OCI-M1 (cell line): ENCODE measurements at places on chromosomes 1 and 21.

DNA sequence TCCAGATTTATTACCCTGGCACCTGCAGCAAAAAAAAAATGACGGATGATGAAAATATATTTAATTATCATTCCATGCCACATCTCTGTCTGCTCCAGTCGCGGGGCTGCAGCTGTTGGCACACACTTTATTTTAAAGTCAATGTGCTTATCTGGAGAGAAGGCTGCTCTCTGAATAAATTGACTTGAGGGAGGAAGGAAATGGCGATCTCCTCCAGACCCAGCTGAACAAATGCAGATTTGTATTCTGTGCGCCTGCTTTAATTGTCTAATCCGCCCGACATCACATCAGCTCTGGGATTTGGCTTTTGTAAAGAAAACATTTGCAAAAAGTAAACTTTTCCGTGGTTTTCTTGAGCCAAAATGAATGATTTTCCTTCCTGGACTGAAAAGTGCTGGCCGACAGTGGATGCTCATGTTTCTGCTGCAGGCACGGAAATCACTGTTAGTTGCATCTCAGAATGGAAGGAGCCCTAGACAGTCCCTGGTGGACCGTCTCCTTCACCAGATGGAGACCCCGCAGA lies 150.2 kb downstream of the CAMTA1 start:
- no peak for DNase-seq

GRCh38 chr1:1431845-1432273 lies 3.6 kb upstream of the VWA1 start:
- DNase-seq = no peak

- peak; percentile 96 for DNase-seq
Observed at GRCh38 chr1:161502641-161503393, 2.4 kb upstream of the FCGR2A start.

- DNase-seq = peak; percentile 22
Observed at GRCh38 chr1:152967201-152967600, 3.2 kb upstream of the SPRR4 start.

GRCh38 chr1:59018860-59019259 lies 235.0 kb upstream of the JUN start:
- no peak for DNase-seq

DNA sequence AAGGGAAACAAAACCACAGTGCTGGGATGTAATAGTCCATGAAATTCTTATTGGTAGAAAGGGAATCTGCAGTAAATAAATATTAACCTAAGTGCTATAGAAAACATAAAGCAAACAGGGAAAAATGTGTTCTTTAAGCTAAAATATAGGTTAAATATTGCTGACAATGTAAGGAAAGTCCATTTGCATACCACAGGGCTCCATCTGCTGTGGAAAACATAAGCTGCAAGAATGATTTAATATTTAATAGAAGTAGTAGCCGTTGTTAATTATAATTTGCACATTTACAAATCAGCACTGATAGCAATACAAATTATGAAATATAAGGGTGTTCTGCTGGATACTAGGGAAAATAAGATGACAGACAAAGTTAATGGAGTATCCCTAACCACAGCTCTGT lies 444.9 kb upstream of the PKN2 start:
- no peak for DNase-seq

GRCh38 chr1:236938760-236939159 lies 65.5 kb downstream of the MT1HL1 start:
- no peak for DNase-seq

DNA sequence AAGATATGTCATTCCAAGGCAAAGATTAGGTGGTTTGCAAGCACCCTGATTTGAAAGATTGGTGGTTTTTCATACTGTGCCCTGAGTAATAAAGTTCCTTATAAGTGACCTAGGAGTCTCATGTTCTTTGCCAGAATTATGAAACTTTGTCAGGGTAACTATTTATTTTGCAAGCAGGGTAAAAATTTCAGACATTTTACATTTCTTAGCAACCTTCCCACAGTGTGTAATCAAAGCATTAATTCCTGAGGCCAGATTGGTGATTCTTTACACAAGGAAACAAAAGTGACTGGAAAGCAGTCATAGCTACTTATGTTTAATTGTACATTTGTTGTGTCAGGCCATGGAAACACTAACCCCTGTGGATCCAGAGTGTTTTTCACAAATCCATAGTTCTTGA lies 998.0 kb upstream of the B3GALT2 start:
- no peak for DNase-seq

- DNase-seq = no peak
Observed at GRCh38 chr1:231557898-231558707, 29.6 kb downstream of the TSNAX start.

DNA sequence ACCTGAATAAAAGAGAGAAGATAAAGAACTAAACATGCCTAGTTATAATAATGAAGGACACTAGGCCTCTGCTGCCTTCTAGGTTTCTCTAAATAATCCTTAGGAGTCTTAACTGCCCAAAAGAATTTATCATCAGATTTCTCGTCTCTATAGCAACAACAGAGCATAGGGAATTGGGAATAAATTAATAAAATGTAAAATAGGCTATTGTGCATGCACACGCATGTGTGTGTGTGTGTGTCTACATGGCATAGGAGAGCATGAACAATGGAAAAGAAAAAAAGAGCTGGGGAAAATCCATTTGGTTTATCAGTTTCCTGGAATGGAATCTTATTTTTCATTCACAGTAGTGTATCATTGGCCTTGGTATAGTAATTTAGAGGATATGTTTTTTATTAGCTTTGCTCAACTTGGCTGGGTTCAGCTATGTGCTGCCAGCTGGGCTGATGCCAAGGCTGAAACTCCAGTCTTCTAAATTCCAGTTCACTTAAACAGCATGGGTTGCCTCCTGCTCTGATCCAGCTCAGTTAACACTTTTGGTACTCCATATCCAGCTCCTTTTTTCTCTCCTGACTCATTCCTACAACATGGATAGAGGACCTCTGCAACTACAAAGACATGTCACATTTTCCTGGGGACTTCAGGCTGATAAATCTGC lies 80.6 kb upstream of the SLFNL1 start:
- no peak for DNase-seq

DNA sequence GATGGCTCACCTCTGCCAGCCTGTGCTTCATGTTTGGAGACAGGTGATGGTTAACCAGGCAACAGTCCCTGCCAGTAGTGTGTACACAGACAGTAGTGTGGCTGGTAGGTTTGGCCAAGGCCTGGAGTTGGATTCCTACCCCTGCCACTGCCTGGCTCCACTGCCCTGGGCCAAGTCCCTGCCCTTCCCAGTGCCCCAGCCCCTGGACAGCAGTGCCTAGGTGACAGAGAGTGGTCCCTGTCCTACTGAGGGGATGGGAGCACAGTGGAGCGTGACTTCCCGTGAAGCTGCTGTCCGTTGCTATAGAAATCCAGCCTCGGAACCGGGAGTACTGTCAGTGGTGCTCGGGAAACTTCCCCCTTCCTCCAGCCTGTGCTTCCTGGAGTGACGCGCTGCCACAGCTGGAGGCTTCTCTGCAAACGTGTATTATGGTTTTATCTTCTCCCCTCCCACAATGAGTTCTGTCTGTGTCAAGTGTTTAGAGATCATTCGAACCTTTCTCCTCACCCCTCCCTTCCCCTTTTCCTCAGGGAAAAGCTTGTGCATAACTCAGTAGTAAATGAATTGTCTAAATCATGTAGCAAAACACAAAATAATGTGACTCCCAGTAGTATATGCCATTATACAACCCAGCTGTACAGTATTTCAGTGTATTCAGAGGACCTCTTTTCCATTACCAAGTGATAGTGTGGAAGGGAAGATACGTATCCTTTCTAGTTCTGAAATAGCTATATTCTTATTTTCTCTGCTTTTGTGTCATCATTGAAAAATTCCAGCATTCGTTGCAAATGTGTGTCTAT lies 73.4 kb downstream of the GALNT2 start:
- peak; percentile 43 for DNase-seq

GRCh38 chr1:11514366-11514765 lies 35.4 kb downstream of the DISP3 start:
- DNase-seq = no peak

GRCh38 chr1:25120281-25120680 lies 112.0 kb downstream of the SYF2 start:
- DNase-seq = no peak

- peak; percentile 13 for DNase-seq
Observed at GRCh38 chr1:20102875-20103274, 16.5 kb downstream of the PLA2G2D start.

DNA sequence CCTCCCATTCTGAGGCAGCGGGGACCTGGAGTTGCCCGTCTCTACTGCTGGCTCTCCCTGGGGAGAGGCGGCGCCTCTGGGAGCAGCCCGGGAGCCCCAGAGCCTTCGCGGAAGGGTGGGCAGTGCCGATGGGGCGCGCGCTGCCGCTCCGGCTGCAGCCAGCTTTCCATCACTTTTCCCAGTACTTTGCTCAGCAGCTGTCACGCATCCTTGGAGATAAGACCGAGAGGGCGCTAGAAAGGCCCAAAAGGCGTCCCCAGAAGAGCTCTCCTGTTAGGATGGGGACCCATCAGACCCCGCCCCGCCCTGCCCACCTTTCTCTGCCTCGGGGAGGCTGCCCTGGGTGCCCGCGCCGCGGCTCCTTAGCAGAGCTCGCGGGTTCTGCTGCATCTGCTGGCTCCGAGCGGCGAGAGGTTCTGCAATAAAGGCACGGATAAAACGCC lies 534 bp downstream of the KCNH1 start:
- DNase-seq = no peak

DNA sequence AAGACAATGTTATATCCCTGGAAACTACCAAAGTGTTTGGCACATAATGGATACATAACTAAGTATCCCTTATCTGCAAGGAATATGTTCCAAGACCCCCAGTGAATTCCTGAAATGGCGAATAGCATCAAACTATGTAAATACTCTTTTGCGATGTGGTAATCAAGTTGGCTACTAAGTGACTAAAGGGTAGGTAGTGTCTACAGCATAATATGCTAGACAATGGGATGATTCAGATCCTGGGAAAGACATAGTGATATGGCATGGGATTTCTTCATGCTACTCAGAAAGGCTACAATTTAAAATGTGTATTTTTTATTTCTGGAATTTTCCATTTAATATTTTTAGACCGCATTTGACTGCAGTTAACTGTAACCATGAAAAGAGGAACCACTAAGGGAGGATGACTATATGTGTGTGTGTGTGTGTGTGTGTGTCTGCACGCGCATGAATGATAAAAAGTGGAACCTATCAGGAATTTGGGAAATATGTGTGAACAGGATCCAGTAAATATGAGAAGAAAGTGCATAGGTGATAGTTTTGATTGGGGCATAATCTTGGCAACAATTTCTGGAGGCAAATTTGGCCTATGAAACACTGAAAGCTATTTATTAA lies 1899.9 kb downstream of the NCAM2 start:
- peak; percentile 30 for DNase-seq

- DNase-seq = no peak
Observed at GRCh38 chr21:42165901-42166300, 53.0 kb upstream of the ABCG1 start.

DNA sequence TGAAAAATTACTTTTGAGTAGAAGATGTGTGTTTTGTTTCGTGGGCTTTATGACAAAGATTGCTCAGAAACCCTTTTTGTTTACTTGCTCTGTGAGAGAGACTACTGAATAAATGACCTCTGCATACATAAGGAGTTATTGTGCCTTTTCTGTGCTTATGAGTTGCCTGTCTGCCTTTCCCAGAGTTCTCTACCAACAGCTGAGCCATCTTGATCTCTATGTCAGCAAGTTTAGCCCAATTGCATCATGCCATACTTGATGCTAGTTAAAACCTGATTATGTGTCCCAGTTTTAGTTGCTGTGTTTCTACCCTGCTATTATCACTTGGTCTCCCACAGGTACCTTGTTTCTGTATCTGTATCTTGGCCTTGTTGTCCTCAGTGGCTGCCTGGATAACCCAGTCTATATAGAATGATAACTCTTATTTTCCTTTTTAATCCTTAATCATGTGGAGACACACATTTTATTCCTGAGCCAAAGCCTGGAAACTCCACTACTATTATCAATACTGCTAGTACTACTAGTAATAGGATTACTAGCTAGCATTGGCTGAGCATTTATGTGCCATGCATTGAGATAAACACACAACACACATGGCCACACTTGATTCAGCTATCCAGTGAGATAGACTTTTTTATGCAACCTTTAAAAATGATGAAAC lies 28.7 kb upstream of the GNG12 start:
- DNase-seq = peak; percentile 48

DNA sequence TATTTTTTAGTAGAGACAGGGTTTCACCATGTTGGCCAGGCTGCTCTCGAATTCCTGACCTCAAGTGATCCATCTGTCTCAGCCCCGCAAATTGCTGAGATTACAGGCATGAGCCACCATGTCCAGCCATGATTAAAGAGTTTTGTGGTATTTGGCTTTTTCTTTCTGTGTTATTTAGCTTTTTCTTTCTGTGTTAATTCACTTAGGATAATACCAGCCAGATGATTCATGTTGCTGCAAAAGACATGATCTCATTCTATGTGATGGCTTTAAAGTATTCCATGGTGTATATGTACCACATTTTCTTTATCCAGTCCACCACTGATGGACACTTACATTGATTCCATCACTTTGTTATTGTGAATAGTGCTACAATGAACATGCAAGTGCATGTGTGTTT lies 1135.2 kb downstream of the AMY1C start:
- DNase-seq = no peak

DNA sequence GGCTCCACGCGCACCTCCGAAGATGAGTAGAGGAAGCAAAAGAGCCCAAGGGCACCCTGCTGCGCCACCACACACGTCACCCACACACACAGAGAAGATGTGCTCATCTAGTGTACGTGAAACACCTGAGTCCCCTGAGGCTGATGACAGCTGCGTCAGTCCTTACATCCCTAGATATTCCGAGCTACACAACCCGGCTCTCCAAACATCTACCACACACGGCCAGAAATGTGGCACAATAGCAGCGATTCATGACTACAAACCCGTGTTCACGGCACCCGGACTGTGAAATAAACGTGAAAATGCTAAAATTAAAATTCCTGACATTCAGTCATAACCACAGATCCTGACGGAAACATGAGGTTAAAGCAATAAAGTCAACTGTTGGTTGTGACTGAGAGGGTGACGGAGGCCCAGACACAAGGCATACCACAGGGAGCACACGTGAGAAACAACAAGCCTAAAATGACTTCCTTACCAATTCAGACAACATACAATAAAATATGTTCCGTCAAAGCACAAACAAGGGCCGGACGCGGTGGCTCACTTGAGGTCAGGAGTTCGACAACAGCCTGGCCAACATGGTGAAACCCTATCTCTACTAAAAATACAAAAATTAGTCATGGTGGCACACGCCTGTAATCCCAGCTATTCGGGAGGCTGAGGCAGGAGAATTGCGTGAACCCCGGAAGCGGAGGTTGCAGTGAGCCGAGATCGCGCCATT lies 7.3 kb downstream of the SSU72 start:
- no peak for DNase-seq

DNA sequence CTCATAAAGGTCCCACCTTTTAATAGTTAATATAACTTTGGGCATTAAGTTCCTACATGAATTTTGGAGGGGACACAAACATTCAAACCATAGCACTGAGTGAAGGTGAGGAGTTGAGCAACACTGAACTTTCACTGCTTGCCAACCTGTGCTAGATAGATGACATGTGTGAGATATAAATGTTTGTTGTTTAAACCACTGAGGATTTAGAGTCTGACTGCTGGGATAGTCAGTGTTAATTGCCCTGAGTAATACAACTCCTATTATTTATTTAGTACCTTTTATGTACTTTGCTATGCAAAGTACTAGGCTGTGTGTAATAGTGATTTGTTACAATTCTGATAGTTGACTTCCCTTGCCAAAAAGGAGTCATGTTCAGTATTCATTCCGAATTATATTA lies 32.4 kb upstream of the SLC16A1 start:
- no peak for DNase-seq
